ENCODE measurements at places on chromosomes 7 and 10.

GRCh38 chr10:119634219-119634544, 17.0 kb upstream of the BAG3 start:
- no peak for DNase-seq

GRCh38 chr10:124520558-124521428, 59.2 kb downstream of the LHPP start:
- no peak for DNase-seq

DNA sequence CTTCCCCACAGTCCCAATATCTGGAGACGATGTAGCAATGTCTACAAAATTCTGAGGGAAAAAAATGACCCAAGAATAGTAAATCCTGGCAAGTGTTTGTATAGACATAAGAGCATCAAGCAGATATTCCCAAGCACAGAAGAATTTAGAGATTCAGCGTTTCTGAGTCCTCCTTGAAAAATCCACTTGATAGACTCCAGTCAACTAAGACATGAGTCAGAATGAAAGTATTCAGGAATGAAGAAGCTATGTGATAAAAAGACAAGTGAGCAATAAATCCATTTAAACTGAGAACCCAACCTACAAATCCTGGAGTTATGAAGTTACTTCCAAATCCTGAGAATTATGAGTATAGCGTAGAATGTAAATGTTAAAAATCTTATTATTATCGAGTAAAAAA, 86.1 kb upstream of the NPY start:
- peak; percentile 39 for DNase-seq

DNA sequence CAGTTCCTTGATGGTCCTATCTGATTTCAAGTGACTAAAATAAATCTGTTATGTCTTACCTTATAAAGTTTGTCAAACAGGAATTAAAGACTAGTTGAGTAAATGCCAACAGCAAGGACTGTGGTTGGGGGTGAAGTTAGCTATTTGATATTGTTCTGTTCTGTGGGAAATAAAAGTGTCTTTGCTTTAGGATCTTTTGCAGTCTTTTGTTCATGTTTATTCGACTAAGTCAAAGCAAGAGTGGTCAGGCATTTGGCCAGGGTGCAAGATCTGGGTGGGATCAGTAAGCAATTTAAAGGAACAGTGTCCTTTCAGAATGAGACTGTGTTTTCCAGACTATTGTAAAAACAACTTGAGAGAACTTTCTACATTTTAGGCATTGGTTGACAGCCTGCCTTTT, at the start of gene COL28A1:
TSS of gene COL28A1 (minus strand) at position 183 of the 400 bp plus-strand sequence. CDS start 2,998 bp downstream, outside the sequence.
- DNase-seq = no peak

Measured in HS-5 (cell line).